Stimulated activated CD4-positive, alpha-beta T cell treated with anti-CD3 and anti-CD28 coated beads, Interleukin-15, amount 100 ng/mL, for 1 hour (primary cell): ENCODE measurements at places on chromosomes 5 and 9.

- DNase-seq: no peak
Observed at GRCh38 chr5:127988146-127988760, 95.3 kb upstream of the SLC12A2 start.

DNA sequence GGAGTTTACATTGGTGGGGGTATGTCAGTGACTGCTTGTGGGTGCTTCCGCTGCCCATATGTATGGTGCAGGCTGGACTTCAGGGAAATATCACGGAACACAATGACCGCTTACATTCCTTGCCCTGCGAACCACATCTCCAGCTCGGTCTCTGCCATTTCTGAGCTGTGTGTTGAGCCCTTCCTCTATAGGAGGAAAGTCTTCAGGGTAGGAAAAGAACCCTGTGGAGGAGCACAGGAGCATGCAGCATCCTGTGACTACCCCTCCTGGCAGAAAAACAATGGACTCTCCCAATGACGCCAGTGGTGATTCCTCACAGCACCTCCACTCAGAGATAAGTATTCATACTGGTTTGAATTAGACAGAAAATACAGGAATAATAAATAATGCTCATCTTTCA, 276.8 kb upstream of the MAP3K1 start:
- DNase-seq: no peak

- no peak for DNase-seq
Observed at GRCh38 chr5:40428126-40428525, 251.6 kb upstream of the PTGER4 start.

GRCh38 chr5:115500225-115500624, 44.4 kb downstream of the FEM1C start:
- no peak for DNase-seq

- DNase-seq: no peak
Observed at GRCh38 chr9:15349892-15350761, 43.1 kb upstream of the TTC39B start.

DNA sequence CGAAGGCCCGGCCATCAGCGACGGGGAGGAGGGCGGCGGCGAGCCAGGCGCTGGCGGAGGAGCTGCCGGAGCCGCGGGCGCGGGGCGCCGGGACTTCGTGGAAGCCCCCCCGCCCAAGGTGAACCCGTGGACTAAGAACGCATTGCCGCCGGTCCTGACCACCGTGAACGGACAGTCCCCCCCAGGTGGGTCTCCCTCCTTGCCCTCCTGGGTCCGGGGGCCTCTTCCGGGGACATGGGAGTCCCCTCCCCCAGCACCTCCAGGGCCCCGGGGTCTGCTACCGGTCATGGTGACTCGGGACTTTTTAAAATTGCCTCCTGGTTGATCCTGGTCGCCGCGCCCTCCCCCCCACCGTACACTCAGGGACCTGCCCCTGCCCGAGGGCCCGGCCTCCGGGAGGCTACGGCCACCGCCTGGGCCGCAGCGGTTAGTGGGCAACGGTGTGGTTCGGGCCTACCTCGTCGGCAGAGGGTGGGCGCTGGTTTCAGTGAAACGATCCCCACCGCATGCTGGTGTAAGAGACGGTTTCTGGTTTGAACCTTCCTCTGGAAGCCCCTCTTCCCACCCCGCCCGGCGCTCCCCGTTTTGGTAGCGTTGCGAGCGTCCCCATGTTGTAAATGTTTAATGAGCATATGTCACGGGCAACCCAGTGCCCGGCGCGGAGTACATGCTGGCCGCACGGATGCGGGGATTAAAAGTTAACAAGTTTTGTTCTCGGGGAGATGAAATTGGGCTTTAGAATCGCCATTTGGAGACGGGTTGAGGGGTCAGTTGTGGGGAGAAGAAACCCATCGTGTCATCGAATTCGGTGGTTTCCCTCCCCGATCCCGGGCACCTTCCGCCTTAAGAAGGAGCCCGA, 1.1 kb downstream of the LARP1 start:
- peak; percentile 37 for DNase-seq

- no peak for DNase-seq
Observed at GRCh38 chr9:36597412-36598178, 24.9 kb downstream of the MELK start.

DNA sequence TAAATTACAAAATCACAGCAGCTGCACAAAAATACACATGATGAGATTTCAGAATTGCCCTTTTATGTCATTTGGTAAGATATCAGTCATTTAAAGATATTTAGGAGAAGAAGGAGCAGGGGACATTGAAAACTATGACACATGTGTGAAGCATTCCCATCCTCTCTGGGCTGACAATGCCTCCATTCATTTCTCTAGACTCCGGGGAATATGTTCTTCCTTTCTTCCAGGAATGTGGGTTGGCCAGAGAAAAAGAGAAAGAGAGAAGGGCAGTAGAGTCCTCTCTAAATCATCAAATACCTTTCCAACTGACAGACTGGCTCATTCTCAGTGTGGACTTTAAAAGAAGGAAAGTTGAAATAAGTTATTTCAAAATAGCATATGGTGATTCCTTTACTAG, 205.6 kb upstream of the ADAMTSL1 start:
- no peak for DNase-seq

DNA sequence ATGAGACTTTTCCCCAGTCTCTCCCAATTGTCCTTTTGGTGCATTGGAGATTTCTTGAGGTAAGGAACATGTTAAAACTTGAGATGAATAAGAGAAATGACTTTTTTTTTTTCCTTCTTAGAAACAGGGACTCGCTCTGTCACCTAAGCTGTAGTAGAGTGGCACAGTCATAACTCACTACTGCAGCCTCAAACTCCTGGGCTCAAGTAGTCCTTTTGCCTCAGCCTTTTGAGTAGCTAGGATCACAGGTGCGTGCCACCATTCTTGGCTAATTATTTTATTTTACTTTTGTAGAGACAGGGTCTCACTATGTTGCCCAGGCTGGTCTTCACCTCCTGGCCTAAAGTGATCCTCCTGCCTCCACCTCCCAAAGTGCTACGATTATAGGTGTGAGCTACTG, 25.9 kb downstream of the CDC42SE2 start:
- no peak for DNase-seq

DNA sequence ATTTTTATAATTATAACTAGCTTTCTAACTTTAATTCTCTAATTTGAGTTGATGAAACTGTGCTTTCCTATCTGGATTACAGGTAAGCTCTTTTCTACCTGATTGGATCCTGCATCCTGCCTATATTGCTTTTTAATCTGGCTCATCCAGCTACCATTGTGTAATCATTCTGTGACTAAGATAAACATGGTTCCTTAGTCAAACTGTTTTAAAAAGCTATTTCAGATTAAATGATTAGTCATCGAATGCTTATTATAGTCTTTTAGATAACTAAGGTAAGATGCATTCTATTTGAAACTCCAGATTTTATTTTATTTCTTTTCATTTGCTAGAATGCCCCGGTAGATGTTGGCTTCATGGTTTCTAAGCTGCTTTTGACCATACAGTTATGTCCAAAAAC, 50.7 kb downstream of the ICE1 start:
- no peak for DNase-seq

DNA sequence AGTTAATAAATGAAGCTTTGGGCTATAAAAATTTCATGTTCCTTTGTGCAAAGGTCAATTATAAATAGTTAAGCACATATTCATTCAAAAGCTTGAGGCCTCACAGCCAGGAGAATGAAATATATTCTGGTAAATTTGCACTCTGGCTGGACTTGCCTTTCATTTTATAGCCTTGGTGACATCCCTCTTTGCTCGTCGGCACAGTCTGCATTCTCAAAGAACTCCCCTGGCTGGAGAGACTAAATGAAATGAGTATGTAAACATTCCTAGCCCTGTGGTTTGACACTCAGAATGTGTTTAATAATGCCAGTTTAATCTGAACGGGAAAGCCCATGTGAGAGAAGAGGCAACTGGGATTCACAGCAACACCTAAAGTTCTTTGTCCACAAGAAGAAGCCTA, 285.6 kb downstream of the BRINP1 start:
- DNase-seq: no peak

GRCh38 chr9:108677776-108678175, 178.0 kb downstream of the ACTL7B start:
- no peak for DNase-seq

GRCh38 chr5:42360056-42360455, 63.2 kb upstream of the GHR start:
- no peak for DNase-seq

- no peak for DNase-seq
Observed at GRCh38 chr5:138568061-138568824, 7.0 kb downstream of the HSPA9 start.

DNA sequence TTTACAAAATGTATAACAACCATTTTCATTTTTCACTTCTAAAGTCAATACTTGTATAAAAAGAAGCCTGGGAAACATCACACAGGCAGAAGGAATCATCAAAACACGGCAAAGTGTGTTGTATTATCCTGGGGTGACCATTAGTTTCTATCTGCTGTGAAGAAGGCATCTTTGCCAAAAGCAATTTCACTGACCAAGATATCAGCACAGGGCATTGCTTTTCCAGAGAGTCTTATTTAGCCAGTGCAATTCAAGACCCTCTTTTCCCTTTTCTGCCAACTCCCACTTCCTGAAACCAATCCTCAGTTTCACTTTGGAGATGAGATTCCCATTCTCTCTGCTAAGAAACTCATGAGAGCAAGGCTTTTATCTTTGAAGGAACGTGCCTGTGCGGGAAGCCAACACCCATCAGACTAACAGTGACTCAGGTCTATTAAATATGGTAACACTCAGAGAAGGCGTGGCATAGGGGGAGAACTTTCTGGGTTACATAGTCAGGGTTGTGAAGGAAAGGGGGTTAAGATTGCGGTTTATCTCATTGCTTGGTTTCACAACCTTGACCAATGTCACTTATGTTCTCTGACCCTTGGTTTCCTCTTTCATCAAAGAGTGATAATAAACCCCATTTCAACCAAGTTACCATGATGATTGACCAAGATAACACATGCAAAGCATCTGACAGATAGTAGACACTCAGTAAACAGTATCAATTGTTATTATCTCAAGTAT, 666.9 kb upstream of the KLF4 start:
- DNase-seq: no peak

DNA sequence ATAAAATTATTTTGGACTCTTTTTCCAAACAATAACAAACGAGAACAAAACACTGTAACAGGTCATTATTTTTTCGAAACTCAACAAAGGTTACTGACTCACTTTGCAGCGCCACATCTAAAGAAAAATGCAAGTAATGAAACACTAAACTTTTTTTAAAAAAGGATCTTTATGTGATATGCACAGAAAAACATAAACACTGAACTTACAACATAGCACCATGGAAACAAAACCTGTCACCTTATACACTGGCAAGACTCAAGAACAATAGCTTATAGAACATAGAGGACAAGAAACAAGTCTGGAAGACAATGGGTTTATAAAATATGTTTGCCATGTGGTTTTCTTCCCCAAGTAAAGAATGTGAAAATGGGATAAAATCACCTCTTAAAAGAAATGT, 85.2 kb downstream of the AUH start:
- DNase-seq: no peak

DNA sequence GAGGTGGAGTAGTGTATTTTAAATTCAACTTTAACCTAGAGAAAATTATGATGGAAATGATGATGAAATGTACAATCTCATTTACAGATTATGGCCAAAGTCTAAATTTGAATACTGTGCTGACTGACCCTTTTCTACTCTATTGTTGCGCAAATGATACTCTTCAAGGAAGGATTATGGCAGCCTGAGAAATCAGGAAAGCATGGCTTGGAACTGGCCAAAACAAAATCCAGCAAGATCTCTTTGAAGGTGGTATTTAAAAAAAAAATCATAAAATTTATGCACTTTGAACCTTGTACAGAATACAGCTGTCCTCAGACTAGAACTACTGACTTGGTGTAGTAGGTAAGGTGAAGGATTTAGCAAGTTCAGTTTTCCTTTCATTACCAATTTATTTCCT, 105.3 kb downstream of the NDUFAF2 start:
- no peak for DNase-seq

GRCh38 chr5:16883176-16883575, 52.9 kb downstream of the MYO10 start:
- no peak for DNase-seq

GRCh38 chr5:138632900-138633489, 57.8 kb upstream of the HSPA9 start:
- DNase-seq: no peak

GRCh38 chr5:10518347-10518746, 45.5 kb upstream of the ANKRD33B start:
- no peak for DNase-seq

DNA sequence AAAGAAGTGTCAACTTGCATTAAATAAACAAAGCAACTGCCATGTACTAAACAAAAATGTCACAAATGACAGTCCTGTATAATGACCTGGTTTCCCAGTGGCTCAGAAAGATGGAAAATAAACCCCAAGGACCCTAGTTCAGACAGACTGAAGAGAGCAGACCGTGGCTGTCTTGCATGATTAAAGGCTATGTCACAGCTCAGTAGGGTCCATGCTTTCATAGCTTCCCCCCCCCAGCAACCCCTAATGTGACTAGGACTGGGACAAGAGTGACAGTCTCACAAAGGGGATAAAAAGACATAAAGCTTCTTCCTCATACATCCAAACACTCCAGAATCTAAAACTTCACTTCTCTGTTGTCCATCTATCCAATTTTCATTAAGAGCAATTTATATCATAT, 113.6 kb downstream of the NR6A1 start:
- no peak for DNase-seq

DNA sequence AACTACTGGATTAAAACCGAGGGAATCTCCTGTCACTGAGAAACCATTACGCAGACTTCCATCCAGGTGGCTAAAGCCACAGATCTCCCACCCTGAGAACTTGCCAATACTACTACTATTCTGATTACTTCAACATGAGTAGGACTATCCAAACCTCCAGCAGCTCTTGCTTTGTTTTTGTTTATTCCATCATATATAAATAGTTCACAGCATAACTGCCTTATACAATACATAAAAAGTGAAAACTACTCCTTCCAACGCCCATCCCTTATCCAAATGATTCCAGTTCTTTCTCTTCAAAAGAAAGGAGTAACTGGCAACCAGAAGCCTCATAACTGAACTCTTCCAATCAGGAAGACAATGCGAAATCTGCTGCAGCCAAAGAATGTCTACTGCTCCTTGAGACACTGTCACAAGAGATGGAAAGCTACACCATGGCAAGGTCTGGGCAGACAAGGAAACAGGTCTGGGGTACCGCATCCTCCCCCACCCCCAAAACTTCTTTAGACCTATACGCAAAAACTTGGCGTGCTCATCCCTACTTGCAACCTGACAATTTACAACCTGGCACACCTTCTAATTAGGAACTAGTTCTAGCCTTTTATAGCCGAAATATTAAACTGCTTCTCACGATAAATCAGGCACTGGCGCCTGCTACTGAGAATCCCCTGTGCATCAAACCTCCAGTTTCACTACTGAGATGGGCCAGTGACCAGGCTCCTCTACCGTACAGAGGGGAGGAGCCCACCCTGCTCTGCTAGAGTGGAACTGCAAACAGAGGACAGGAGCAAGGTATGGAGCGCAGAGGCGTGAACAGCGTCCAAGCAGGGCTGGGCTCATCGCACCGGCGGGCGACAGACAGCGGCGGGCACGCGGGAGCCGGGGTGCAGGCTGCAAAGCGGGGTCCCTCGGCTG, 986 bp downstream of the PLPP1 start:
- peak; percentile 2 for DNase-seq

DNA sequence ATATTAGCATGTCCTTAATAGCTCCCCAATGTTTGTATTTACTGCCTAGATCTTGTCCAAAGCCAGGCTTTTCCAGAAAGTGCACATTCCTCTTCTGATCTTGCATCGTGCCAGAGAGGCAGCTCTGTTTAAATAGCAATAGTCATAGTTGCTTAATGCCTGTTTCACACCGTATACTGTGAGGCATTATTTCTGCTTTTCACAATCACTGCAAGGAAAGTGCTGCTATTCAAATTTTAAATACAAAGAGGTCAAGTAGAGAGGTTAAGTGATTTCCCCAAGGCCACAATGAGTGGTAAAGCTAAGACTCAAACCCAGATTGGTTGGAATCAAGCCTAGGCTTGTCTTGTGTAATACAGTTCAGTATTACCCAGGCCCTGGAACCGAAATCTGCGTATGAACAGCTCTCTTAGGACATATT, 153.6 kb downstream of the SNX18 start:
- no peak for DNase-seq
